HepG2 (cell line): ENCODE measurements at places on chromosomes 5 and 9.

DNA sequence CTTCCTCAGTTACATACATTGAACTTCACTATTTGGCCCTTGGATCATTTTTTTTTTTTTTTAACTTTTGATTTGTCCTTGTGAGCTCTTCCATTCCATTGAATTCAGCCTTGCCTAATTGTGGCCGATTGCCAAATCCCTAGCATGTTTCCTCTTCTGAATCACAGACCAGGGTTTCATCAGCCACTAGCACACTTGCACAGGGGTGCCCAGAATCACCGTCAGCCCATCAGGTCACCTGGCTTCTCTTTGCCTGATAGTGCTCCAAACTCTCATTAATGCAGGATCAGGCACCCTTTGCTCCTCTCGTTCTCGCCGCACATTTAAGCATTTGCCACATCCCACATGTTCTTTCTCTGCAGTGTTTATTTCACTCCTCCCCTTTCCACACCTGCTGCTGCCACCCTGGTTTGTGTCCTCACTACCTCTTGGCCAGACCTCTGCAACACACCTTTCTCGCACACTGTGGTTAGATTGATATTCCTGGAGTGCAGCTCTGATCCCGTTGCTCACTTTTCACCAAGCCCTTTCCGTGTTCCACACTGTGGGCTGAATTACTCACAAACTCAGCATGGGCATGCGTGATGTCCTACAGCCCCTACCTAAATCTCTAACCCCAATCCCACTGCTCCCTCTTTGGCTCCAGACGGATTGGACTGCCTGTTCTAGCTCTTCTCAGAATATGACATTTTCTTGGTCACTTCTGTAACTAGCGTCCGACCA is 9.8 kb downstream of the PIK3R1 start:
- peak; percentile 23 for DNase-seq

- DNase-seq, result peak; percentile 46
Observed at GRCh38 chr9:5879419-5880181, 11.1 kb upstream of the MLANA start.

DNA sequence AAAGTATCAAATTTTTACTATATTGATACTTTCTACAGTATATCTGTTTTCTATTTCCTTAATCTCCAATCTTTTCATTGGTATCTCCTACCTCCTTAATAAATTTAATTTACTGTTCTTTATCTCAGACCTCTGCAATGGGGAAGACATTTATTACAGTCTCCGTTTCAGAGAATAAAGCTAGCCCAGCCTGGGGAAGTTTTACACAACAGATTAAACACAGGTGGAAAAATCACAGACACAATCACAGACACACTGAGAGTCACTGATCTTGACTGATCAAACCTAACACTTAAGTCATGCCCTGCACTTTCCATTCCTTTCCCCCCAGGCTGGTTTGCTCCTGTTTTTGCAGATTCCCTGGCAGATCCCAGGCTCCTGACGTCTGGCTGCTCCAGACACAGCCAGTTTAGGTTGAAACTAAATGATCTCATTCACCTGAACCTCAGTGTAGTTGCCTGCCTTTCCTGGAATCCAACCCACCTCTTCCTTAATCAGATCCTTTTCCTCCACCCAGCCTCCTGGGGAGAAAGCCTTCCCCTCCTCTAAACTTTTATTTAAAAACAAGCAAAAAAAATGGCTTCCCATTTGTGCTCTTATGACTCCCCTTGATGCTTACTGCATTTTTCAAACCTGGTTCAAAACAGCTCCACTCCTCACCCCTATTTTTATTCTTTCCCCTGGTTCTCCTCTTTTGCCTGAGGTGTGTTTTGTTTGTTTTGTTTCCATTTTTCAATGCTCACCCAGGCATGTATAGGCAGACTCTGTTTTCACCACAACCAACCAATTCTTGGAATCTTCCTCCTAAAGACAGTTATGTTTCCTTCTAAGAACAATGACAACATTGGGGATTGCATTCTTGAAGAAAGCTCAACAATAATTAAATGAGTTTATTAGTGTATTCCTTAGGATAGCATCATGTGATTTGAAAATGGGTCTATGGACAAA is 29.5 kb upstream of the OSMR start:
- no peak for DNase-seq

- no peak for DNase-seq
Observed at GRCh38 chr9:122036988-122037387, 56.1 kb downstream of the TTLL11 start.

- DNase-seq, result no peak
Observed at GRCh38 chr5:28404363-28405071, 1366.1 kb upstream of the CDH9 start.

- DNase-seq, result no peak
Observed at GRCh38 chr5:66469684-66470083, 126.5 kb upstream of the MAST4 start.

- no peak for DNase-seq
Observed at GRCh38 chr5:8634219-8634618, 765.3 kb downstream of the MTRR start.

- no peak for DNase-seq
Observed at GRCh38 chr5:56039985-56040384, 45.2 kb upstream of the IL6ST start.

DNA sequence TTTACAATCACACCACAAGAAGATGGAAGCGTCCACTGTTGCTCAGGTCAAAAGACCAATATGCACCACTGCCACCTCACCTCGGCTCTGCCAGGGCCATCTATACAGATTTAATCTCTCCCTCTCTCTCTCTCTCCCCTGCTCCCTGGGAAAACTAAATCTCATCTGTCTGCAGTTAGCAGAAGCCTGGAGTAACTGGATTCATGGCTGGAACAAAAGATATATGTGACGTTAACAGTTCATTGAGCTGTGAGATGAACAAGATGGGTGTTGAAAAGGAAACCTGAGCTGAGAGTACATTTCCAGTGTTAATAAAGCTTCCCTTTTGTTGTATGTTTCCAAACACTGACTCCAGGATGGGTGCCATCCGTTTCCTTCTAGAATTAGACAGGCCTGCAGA is 369.7 kb downstream of the CDK5RAP2 start:
- no peak for DNase-seq

GRCh38 chr5:35847491-35847890 is 9.2 kb upstream of the IL7R start:
- DNase-seq, result no peak

DNA sequence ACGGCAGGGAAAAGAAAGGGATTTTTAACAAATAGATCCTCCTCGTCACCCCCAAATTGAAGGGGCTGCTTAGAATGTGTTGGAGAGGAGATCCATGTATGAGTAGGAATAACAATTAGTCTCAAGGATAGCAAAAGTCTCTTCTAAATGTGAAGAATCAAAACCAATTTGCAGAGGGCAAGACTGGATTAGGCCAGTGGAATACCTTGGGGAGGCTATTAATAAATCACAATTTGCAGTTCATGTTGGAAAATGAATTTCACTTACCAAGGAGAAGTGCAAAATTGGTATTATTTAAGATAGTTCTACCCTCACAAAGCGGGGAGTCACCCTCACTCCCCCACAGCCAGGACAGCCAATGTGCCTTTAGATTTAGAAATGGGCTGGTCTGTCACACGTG is 299.8 kb upstream of the SLC30A5 start:
- no peak for DNase-seq

GRCh38 chr9:122835313-122835731 is 6.9 kb upstream of the PDCL start:
- DNase-seq, result peak; percentile 31

- DNase-seq, result no peak
Observed at GRCh38 chr5:147532156-147532555, 22.3 kb upstream of the DPYSL3 start.

- no peak for DNase-seq
Observed at GRCh38 chr5:174223355-174223754, 177.8 kb downstream of the NSG2 start.

DNA sequence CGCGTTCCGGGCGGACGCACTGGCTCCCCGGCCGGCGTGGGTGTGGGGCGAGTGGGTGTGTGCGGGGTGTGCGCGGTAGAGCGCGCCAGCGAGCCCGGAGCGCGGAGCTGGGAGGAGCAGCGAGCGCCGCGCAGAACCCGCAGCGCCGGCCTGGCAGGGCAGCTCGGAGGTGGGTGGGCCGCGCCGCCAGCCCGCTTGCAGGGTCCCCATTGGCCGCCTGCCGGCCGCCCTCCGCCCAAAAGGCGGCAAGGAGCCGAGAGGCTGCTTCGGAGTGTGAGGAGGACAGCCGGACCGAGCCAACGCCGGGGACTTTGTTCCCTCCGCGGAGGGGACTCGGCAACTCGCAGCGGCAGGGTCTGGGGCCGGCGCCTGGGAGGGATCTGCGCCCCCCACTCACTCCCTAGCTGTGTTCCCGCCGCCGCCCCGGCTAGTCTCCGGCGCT is at the start of gene DAPK1:
Gene DAPK1 (plus strand): TSS at position 264 of the 442 bp plus-strand sequence. CDS start 1,211 bp downstream, outside the sequence.
- peak; percentile 55 for DNase-seq

DNA sequence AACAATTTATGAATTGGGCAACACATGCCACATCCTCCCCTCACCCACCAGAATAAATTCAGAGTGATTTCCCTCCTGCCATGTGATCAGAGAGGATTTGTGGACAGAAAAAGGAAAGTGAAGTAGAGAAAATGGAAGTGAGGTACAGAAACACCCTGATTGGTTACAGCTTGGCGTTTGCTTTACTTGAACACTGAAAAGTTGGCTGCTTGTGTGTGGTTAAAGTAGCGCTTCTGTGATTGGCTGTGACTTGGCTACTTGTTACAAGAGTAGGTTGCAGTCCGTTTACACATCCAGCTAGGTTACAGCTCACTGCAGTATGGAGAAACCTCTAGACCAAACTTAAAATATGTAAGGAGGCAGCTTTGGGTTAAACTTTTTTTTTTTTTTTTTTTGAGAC is 205.2 kb upstream of the ZNF608 start:
- no peak for DNase-seq
